Sciatic nerve (tissue), 2 donors: ENCODE measurements at places on chromosomes 1 and 21.
A peak's percentile ranks its signal among the peaks of the same experiment; 100 is the strongest.

DNA sequence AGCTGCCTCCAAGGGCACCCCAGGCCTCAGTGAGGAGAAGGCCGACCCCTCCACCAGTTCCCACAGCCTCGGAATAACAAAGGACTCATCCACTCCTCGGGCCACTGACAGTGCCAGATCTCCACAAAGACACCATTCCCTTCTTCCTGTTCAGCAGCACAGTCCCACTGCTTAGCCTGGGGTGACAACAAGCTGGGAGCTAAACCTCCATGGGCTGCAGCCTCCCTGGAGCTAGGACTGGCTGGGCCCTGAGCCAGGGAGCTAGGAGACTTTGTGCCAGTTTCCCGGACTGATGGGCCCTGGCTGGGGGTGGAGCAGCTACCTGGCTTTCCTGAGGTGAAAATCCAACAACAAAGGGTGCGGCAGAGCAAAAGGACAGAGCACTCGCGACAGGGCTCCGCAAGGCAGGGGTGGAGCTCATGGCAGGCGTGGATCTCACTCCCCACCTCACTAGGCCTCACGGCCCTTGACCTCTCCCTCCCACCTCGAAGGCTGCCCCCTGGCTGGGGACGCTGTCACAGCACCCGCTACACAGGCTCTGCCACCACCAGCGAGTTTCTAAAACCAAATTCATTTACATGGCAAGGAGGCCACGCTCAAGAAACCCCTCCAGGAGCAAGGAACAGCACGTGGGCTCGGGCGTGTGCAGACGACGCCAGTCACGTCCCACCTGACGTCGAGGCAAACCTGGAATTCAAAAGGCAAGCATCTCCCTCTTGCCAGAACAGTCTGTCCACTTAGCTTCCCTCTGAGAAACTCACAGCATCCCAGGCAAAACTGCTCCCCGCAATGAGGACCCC is 13.8 kb downstream of the SLC35E2B start:
- no peak for DNase-seq

GRCh38 chr1:9211291-9211811 is 23.2 kb upstream of the H6PD start:
- no peak for DNase-seq

- DNase-seq, result no peak
Measured at GRCh38 chr1:81392526-81393226, 408.1 kb upstream of the ADGRL2 start.

GRCh38 chr21:36059823-36060158 is 535 bp downstream of the SETD4 start:
- peak; percentile 74 for DNase-seq

- DNase-seq, result no peak
Measured at GRCh38 chr1:66364578-66365391, 169.2 kb upstream of the SGIP1 start.

DNA sequence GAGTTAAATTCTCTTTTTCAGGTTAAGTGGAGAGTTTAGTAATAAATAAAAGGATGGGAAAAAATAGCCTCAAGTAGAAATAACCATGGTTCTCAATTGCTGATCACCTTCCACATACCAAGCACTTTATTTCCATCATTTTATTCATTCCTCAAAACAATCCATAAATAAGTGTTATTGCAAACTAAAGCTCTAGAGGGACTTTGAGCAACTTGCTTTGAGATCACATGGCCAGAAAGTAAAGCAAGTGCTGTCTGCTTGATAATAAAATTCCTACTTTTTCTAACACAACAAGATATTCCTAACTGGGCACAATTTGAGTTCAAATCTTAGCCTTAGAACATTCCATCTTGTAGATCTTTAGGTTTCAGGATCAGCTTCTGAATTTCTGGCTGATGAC is 97.1 kb upstream of the C1orf87 start:
- no peak for DNase-seq
